ENCODE measurements at places on chromosomes 4 and X. TPM values are rescaled to one million over a fixed set of nuclear protein-coding genes. Genes with fewer than 3 reads are reported as not detected.

GRCh38 chr4:6128221-6128850 lies 72.0 kb downstream of the JAKMIP1 start:
- no peak for DNase-seq

GRCh38 chr4:94724016-94724790 lies 33.6 kb upstream of the BMPR1B start:
- DNase-seq = no peak

- DNase-seq = no peak
Observed at GRCh38 chrX:93580634-93581033, 92.7 kb downstream of the NAP1L3 start.

DNA sequence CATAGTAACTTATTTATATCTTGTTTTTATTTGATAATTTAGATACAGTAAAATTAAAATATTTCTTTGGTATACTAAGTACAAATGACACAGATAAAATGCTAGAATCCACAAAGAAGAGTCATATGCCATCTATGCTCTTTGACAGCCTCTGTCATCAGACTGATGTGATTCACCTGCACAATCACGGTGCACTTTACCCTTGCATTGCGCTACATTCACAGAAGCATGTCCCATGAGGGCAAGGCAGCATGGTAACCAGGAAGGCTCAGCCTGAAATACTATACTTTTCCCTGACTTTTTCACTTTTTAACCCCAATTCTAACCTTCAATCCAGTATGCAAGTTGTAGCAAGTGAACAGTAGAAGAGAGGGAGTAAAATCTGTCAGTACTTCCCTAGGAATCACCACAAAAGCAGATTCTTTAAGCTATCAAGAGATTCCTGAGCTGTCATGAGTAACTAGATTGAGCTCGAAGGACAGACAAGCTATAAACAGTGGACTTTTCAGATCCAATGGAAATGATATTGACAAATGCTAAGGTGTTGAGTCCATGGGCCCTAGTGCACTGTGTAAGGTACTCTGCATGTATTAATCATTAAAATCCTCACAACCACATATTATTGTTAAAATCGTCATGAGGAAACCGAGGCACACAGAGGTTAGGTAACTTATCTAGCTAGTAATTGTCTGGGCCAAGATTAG lies 14.2 kb downstream of the SEC24D start:
- no peak for DNase-seq

GRCh38 chr4:113012786-113013185 lies 36.7 kb upstream of the ANK2 start:
- no peak for DNase-seq

DNA sequence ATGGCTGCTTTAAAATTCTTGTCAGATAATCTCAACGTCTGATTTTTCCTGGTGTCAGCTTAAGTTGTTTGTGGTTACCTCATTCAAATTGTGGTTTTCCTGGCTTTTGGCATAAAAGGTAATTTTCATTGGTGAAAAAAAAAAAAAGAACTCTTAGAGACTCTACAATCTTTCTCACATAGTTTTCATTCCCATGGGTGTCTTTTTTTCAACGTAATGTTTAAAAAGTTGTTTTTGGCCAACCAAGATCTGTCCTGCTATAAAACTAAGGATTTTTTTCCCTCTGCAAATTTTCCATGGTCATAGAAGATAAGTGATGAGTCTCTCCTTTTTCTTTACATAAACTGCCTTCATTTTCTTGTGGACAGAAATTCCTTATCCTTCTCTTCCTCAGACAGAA lies 28.9 kb upstream of the RPS6KA6 start:
- DNase-seq = no peak

Gene DTHD1
- 1.0 TPM for total RNA-seq

Gene NSG1
- 3.8 TPM for total RNA-seq

GRCh38 chr4:8591626-8592365 lies 769 bp upstream of the CPZ start:
- no peak for DNase-seq

Gene MAGEA6
- not detected for total RNA-seq

DNA sequence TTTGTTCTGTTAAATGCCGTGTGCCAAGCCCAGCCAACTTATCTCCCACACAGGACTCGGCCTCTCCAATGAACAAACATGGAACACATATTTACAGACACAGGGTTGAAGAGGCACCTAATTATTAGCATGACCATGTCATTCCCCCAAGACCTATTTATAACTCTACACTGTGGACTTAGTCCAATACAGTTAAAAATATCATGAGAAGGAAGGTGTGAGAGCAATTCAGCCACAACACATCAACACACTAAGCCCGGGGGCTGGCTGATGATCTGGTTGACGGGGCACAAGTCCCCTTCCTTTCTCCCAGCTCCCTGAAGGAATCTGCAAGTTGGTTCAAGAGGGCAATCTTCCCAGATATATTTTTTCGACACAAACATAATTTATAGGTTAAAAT lies 28.1 kb downstream of the MANBA start:
- no peak for DNase-seq

DNA sequence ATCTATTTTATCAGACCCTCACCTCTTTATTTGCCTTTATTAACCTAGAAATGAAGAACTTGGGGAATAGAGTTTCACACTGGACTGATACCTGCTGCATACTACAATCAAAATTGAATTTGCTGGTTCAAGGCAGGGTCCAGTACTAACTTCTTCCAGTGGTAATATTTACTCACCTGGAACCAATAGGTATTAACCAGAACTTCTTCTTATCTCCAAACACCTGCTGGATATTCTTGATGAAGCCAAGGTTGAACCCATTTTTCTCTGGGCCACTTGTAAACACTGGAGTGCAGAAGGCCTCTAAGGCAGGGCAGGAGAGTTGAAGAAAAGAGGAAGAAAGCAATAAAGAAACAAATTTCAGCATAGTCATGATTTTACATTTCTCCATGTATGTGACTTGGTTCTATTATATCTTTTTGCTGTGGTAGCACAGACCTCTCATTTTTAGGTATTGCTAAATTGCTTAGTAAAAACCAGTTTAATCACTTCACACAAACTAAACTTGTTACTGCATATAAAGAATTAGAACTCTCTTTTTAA lies 101.1 kb downstream of the ZDHHC15 start:
- DNase-seq = no peak

Measured in uterus (tissue), 4 donors.